ENCODE measurements at places on chromosomes 11 and 22.

DNA sequence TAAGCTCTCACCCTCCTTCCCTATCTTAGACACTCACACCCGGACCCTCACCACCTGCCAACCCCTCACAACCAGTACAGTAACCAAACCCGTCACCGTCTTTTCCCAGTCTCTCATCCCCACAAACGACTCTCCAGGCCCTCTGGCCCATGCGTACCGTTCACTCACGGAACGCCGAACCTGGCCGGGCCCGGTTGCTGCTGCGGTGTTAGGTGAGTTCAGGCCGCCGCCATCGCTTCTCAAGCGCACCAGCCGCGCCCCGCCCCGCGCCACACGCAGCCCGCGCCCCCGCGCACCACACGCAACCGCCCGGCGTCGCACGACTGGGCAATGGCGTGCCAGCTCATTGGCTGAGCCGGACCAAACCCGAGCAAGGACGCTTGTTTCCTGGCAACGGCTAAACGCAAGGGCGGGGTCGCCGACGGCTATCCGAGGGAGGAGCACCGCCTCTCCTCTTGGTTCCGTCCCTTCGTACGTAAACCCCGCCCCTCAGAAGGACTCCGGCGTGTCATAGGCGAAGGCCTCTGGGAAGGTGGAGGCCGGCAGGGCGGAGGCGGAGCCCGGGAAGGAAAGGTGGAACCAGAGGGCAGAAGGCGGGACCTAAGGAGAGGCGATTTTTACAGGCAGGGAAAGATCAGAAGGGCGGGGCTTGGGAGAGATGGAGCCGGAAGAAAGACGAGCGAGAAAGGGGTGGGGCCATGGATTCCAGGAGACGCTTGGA is at the start of gene FHIP1B:
Gene FHIP1B (minus strand): TSS at position 250 of the 721 bp plus-strand sequence. CDS start 10,120 bp downstream, outside the sequence.
- DNase-seq: peak; percentile 99

- DNase-seq: no peak
Measured at GRCh38 chr11:64259533-64260067, 8.3 kb downstream of the PLCB3 start.

DNA sequence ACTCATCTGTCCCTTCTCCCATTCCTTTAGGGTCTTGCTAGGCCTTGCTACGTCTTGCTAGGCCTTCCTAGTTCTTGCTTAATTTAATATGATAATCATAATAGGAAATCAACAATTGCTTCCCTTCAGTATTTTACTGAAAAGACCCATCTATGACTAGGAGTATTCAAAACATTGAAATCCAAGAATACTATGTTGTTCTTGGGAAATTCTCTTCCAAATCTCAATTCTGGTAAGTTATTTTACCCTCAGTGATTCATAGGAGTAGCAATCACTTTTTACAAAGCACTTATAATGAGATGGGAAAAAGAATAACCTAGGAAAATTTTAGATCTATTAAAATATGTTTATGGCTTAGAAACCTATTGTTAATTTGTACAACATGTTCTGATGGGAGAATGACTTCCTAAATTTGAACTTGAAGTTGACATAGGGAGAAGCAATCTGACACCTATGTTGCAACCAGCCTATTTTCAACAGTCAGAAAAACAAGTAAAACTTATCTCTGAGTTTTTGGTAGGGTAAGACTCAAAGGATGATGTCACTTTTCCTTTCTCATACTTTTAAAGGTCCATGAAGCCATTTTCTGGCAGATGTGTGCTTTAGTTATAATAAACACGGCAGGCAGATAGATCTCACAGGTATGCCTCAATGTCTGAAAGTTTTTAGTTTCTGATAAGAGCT is 29.5 kb upstream of the HIPK3 start:
- no peak for DNase-seq

GRCh38 chr11:898540-899190 is 11.9 kb downstream of the CHID1 start:
- no peak for DNase-seq

GRCh38 chr11:2173150-2173693 is 1.6 kb upstream of the TH start:
- no peak for DNase-seq

- no peak for DNase-seq
Measured at GRCh38 chr11:10622957-10623791, 54.7 kb upstream of the LYVE1 start.

DNA sequence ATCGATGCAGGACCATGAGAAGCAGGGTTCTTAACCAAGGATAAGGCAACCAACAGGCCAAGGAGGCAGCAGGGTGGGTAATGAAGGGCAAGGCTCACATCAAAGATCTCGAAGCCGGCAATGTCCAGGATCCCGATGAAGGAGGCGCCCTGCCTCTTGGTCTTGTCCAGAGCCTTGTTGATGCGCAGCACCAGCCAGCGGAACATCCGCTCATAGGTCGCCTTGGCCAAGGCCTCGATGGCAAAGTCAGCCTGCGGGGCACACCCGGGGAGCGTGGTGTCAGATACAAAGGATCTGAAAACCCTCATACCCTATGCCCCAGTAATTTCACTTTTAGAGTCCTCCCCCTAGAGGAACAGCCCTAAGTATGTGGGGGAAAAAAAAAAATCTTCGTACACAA is 63.5 kb downstream of the APOL1 start:
- no peak for DNase-seq

GRCh38 chr11:69558519-69558941 is 77.1 kb downstream of the LINC01488 start:
- DNase-seq: no peak

DNA sequence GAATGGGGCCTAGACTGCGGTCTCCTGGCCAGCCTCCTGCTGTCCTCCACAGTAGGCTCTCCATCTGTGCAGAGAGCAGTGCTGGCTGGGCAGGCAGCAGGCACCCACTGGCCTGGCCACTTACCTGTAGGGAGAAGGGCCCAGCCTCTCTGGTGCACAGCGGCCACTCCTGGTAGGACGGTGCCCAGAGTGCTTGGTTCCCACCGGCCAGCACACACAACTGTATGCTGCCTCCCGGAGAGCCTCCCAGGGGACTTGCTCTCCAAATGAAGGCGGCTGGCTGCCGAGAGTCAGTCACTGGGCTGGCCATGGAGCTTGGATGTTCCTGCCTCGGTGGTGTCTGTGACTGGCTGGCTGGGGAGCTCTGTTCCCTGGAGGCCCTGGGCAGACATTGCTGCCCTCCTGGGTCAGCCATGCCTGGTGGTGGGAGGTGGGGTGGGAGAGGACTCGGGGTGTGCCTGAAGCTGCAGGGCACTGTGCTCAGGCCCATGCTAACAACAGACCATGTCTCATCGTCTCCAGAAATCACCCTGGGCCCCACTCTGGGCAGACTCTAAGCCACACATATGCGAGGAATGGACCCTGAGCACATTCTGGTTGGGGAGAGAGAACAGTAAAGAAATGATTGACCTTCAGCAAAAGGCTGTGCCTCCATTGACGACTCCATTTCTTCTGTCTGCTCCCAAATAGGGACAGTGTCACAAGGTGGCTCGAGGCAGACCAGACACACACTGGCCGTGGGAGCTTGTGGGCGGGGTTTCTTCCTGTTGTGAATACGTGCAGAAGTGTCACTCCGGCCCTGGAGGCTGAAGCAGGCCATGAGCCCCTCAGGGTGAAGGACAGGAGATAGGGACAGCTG is 350.8 kb downstream of the TBC1D22A start:
- no peak for DNase-seq

GRCh38 chr11:66820901-66821300 is 22.3 kb upstream of the RCE1 start:
- DNase-seq: no peak

DNA sequence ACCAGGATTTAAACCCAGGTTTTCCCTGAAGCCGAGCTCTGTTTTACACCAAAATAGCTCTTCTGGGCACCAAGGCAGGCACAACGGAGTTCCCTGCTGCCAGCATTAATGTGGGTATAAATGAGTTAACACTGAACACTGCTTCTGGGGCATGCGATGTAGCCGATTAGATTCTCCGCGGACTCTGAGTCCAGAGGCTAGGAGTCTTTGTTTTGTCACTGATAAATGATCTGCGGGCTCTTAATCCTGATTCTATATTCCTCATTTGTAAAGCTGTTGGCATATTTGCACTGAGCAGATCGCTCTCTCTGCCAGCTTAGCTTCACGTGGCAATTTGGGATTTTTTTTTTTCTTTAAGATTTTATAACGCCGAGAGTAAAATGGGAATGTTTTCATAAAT is 16.8 kb upstream of the LDLRAD3 start:
- no peak for DNase-seq

- no peak for DNase-seq
Measured at GRCh38 chr11:115330684-115331482, 173.3 kb downstream of the CADM1 start.

- DNase-seq: no peak
Measured at GRCh38 chr22:44730490-44731356, 21.7 kb upstream of the ARHGAP8 start.
